SK-N-DZ (cell line): ENCODE measurements at places on chromosomes 7 and 10.

- no peak for DNase-seq
Measured at GRCh38 chr7:78225534-78225933, 427.0 kb downstream of the PHTF2 start.

DNA sequence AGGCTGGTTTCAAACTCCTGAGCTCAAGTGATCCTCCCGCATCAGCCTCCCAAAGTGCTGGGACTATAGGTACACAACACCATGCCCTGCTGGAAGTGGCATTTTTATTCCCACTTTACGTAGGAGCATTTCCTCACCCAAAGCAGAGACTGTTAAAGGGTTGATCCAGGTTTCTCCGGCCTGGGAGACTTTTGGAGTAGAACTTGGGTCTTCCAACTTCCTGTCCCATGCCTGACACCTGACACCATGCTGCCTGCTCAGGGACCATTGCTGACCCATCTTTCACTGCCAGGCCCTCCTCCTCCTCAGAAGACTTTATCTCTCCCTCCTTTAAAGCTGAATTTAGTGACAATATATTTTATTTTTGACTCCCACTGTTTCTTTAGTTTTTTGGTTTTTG, 302.0 kb upstream of the LYZL1 start:
- no peak for DNase-seq

- no peak for DNase-seq
Measured at GRCh38 chr7:116899308-116899707, 36.9 kb downstream of the CAPZA2 start.

DNA sequence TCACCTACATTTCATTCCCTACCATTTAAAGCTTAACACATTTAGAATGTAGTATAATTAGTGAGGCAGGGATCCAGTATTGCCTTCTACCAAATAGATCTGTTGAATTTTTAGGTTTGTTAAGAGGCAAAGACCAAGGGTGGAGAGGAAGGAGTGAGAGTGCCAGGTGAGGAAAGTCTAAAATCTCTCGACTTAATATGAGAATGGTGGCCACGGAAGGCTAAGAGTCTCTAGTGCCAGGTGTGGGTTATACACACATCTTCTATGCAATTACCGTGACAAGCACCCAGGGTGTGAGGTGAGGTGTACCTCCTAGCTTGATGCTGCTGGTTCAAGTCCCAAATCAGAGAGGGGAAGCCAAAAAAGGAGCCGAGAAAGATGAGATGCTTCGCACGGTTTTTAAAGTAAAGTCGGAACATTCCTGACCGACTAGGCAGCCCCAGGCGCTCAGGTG, 439 bp downstream of the IQUB start:
- no peak for DNase-seq

DNA sequence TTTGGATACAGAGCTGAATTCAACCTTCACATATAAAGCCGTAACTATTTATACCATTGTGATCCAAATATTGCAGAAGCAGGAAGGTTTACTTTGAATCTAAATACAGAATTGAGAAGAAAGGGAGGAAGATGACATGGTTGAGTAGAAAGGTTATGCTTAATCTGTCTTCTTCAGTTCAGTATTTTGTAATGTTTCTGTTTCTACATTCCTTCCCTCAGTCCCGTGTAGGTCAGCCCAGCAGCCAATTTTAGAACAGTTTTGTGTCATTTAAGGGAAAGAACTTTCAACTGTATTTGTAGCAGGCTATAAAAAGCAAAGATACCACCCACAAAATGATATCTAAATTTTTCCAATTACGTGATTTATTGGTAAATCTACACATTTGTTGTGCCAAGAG, 97.4 kb downstream of the CPED1 start:
- no peak for DNase-seq

DNA sequence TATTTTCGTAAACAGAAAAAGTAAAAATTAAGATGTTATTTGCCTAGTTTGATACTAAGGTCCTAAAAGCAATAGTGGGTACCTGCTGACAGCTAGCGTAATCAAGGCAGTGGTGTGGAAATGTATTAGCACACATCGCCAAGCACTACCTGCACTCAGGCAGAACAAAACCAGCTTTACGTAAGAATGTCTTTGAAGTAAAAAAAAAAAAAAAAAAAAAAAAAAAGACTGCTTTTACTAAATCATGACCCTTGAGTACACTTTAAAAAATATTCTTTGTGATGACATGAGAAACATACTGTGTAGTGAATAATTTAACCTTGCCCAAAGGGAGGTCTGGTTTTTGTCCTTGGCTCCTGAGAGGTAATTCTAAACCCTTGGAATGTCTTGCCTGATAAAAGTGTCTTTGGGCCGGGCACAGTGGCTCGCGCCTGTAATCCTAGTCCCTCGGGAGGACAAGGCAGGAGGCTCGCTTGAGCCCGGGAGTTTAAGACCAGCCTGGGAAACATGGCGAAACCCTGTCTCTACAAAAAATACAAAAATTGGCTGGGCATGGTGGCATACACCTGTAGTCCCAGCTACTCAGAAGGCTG, 12.7 kb downstream of the XRCC2 start:
- no peak for DNase-seq

DNA sequence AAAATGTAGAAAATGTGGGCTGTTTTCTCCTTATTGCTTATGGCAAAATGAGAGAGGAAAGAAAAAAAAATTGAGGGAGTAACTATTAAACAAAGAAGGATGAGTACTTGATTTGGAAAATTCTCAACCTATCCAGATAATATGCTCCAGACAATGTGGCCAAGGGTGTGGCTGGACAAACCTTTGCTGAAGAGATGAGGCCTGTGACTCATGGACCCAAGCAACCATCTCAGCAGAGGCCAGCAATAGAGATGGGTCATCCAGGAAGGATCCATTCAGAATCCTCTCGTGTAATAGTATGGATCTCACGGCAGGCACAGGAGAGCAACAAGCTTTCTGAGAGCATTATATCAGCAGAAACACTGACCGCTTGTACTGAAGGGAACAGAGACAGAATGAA, 120.3 kb upstream of the CELF2 start:
- DNase-seq: no peak

DNA sequence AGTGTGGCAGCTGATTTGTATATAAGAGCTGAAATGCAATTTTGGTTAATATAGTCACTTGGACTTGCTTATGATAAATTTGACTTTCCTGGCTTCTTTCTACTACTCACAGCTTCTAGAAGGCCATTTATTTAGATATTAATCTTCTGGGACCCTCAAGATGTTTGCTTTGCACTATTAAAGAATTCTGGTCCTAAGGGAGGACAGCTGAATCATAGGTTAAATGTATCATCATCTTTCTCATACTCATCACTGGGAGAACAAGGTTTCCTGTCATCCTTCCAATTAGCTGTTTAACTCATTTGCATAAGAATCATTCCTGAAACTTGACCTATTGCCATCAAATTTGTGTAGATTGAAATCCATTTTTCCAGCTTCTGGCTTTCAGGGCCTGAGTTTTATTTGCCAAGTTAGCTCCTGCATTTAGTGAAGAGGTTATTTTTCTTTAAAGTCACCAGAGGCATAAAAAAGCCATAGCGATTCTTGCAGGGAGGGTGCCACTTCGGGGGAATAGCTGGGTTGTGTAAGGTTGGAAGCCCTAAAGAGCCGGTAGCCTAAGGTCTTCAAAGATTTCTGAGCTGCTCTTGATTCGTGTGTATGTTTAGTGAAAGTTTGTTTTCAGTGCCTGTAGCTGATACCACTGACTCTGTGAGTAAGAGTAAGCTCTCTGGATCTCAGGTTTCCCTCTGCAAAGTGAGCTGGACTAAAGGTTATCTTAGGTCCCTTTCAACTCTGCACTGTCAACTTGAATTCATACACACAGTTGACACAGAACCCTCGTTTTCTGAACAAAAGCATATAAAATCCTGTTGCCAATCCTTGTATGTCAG, 4.3 kb downstream of the MAP3K8 start:
- no peak for DNase-seq

- DNase-seq: no peak
Measured at GRCh38 chr7:18163091-18163490, 135.4 kb upstream of the PRPS1L1 start.

DNA sequence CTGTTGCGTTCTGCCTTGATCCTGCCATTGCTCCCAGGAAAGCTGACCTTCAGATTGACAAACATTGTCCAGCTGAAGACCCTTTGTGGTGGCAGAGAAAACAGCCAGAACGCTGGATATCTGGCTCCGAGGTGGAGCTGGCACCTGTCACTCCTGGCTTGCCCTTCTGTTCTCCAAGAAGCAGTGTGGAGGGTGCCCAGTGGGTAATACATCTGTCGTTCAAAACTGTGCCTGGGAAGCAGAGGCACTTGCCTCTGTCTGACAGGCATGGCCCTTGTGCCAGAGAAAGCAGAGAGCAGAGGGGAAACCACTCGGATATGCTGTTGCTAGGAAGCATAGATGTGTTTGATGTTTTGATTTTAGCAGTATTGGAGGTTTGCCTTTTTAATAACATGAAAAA, 231.4 kb downstream of the BMPER start:
- no peak for DNase-seq

DNA sequence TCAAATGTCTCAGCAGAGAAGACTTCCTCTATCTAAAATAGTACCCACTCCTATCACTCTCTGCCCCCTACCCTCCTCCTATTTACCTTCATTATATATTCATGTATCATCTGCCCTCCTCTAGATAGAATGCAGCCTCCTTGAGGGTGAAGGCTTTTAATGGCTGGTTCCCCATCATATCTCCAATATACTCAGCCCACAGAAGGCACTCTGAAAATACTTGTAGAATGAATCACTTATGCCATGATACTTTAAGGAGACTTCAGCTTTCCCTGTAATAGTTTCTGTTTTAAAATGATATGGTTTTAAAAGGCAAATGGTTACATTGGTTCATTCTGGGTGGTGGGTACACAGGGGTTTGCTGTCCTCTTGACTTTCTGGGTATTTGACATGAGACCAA, 25.3 kb downstream of the GFRA1 start:
- no peak for DNase-seq

DNA sequence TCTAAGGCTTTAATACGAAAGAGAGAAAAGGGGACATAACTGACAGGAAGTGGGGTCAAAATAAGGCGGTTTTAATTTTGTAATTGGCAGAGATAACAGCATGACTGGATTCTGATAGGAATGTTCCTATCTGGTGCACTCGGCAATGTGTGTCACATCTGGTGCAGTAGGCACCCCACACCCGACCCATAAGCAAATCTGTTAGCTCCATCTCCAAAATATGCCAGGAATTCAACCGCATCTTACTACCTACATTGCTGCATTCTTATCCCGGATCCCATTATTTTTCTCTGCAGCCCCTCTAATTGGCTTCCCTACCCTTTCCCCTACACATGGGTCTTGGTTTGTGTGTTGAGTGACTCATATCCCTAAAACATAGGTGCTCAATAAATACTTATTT, 19.1 kb upstream of the GALNT11 start:
- no peak for DNase-seq

- no peak for DNase-seq
Measured at GRCh38 chr10:12937527-12937926, 64.0 kb downstream of the CCDC3 start.

DNA sequence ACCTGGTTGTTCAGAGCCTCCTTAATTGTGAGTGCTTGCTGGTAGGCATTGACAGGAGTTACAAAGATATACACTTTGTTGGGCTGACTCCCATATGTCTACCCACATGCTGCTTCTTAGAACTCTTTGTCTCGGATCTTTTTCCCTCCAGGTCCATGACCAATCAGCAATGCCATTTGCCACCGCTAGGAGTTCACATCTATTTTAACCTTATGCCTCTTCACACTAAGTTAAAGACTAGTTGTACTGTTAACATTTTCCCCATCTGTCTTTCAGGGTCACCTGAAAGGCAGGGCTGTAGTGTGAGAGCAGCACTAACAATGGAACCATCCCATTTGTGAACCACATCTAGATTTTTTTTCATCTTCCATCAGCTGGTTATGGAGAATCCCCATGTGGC, 226.7 kb upstream of the NPY start:
- DNase-seq: no peak

DNA sequence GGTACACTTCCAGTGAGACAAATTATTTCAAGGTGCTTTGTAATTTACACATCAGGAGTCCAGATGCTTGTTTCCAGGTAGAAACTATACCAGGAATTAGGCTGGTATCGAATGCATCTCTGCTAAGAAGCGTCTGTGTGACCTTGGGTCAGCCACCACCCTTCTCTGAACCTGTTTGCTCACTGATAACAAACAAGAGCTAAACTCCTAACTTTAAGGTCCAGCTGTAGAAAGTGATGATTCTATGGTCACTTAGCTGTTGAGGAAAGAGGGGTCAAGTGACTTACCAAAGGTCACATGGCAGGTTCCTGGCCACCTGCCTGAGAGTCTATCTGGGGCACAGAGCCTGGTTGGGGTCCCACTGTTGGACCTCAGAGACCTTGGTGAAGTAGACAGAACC, 95.4 kb downstream of the HIF1AN start:
- no peak for DNase-seq

GRCh38 chr10:60349426-60349825, 40.2 kb downstream of the ANK3 start:
- DNase-seq: no peak

DNA sequence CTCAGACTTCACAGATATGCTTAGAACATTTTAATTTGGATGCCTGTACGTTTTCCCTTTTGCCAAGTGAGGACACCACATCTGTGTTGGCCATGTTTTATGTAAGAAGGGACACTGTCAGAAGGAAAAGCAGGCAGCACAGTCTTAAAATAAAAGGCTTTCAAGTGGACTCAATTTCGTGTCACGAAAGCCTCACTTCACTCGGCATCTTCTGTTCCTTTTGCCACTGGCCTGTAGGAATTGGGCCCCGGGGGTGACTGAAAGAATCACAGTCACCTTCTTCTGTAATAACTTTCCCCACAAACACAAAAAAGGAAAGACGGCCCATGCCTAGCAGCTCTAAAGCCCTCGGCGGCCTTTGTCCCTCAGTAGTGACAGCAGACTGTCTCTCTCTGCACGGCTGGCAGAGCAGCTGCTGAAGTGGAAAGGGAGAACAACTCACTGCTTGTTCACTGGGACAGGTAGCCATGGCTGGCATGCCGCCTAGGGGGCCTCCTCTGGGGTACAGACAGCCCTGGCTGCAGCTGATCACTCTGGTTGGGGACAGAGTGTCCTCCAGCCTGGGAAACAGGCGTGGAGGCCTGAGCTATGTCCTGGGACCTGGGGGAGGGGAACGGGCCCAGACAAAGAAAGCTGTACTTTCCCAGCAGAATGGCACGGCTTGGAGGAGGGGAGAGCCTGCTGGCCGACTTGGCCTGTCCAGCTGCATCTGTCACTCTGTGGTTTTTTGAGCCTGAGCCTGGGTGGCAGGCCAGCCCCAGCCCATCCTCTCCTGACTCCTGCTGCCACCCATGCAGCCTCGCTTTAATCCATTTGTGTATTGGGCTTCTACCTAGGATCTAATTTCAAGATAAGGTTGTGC, 4.4 kb downstream of the RASSF4 start:
- DNase-seq: peak; percentile 54

GRCh38 chr10:30459283-30459682, 25.3 kb downstream of the MAP3K8 start:
- DNase-seq: no peak

DNA sequence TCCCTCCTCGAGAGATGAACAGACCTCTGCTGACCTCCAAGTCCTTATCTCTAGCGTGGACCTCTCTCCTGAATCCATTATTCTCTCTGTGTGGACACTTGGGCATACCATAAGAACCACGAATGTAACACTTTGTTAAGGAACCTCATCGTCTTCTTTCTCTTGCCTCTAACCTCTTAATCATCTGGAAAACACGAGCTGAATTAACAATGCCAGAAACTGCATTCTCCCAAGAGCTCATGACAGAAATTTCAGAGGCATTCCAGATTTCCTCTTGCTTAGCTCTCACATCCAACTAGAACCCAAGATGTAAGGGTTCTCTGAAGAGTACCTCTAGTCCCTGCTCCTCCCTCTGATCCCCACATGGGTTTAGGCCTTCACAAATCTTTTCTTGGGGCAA, 101.5 kb downstream of the TRIL start:
- DNase-seq: no peak

GRCh38 chr10:11064832-11065231, 47.2 kb downstream of the CELF2 start:
- no peak for DNase-seq
